ENCODE measurements at places on chromosomes 3 and 15. TPM values are rescaled to one million over a fixed set of nuclear protein-coding genes. Genes with fewer than 3 reads are reported as not detected.

GRCh38 chr3:46460051-46460450 is 4.7 kb downstream of the LTF start:
- DNase-seq: no peak

- DNase-seq: no peak
Observed at GRCh38 chr3:38001456-38002081, 11.0 kb downstream of the VILL start.

- DNase-seq: peak; percentile 81
Observed at GRCh38 chr3:5021116-5022092, 42.2 kb downstream of the BHLHE40 start.

GRCh38 chr3:78764634-78765033 is 1003.2 kb downstream of the ROBO1 start:
- DNase-seq: no peak

DNA sequence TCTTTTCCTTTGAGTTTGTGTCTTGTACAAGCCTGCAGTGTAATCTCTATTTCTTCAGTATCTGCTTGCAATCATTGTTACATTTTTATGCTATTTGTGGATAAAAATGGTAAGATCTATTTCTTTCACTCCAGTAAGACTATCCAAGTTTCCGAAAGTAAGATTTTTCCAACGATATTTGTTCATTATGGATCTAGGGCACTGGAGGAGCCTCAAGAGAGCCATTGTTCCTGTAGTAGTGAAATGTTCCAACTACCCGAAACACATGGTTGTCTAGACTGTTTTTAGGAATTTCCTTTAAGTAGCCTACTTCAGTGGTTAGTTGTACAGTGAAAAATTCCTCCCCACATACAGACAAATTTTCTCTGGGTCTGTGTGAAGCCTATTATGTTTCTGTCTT is 597.4 kb downstream of the RSL24D1 start:
- no peak for DNase-seq

Gene SLC41A3
- 20.7 TPM for total RNA-seq

Gene BNC1
- 8.5 TPM for total RNA-seq

Gene MAGEL2
- 0.74 TPM for total RNA-seq

Gene CD200
- total RNA-seq: not detected

Gene ATP6V1A
- total RNA-seq: 47.3 TPM

Gene PLS1
- total RNA-seq: 31.6 TPM

Gene LSAMP
- 17.6 TPM for total RNA-seq

Gene CHL1
- not detected for total RNA-seq

- DNase-seq: no peak
Observed at GRCh38 chr15:70670680-70671079, 92.7 kb downstream of the UACA start.

GRCh38 chr3:141915016-141915415 is 38.6 kb downstream of the ATP1B3 start:
- no peak for DNase-seq

DNA sequence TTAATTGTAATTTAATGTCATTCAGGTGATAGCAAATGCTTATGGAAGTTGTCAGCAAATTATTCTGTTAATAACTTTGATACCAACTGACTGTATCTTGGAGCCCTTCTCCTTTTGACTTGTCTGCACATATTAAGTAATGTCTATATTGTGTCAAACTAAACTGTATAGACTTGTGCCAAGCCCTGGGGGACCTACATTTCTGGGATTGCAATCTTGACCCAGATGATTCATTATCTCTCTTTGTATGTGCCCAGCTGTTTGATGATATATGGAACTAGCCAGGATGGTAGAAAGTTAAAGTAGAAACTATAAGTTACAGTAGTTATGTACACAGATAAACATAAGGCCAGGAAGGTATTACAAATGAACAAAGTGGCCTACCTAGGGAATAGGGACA is 402.8 kb upstream of the RARB start:
- DNase-seq: peak; percentile 38

Gene GOLGA8S
- not detected for total RNA-seq

- DNase-seq: no peak
Observed at GRCh38 chr3:12973827-12974226, 99.4 kb downstream of the IQSEC1 start.

DNA sequence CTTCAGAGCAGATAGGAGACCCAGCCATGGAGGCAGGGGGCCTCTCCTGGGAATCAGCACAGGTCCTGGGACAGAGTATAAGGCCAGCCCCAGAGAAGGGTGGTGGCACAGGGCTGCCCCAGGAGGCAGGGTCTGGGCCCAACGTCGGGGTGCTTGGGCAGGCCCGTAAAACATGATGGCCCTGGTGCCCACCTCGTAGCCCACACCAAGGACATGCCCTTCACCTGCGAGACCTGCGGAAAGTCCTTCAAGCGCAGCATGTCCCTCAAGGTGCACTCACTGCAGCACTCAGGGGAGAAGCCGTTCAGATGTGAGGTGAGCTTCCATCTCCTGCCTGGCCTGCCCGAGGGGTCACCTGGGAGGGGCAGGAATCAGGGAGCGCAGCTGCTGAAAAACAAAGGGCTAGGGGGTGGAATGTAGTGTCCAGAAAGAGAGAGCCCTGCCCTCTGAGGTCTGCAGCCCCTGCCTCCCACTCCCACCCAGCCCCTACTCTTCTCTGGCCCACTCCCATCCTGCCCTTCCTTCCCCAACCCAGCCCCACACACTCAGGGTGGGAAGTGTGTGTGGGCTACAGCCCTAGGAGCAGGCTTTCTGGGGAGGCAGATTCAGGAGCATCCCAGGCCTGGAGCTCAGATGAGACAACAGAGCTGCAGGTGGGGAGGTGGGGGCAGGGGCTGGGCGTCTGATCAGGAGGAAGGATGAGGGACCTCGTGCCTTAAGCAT is 9.5 kb downstream of the ZBTB47 start:
- DNase-seq: no peak

Gene ARNT2
- 8.0 TPM for total RNA-seq

DNA sequence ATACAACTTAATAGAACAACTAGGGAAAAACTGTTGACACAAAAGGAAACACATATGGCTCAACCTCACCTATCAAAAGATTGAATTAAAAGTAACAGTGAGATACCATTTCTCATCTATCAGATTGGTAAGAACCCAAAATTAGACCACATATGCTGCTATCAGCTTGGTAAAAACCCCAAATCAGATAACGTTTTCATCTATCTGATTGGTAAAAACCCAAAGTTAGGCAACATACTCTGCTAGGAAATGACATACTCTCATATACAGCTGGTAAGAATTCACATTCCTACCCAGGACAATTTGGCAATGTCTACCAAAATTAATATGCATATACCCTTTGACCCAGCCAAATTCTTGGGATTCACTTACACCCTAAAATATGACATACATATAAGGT is 26.3 kb downstream of the NRG4 start:
- DNase-seq: no peak

GRCh38 chr3:107846279-107846852 is 244.5 kb downstream of the CD47 start:
- DNase-seq: peak; percentile 74

- no peak for DNase-seq
Observed at GRCh38 chr15:50840520-50840919, 68.0 kb upstream of the AP4E1 start.

Gene ZBED2
- total RNA-seq: 1.0 TPM

- DNase-seq: no peak
Observed at GRCh38 chr15:66964111-66964738, 101.2 kb upstream of the SMAD3 start.

DNA sequence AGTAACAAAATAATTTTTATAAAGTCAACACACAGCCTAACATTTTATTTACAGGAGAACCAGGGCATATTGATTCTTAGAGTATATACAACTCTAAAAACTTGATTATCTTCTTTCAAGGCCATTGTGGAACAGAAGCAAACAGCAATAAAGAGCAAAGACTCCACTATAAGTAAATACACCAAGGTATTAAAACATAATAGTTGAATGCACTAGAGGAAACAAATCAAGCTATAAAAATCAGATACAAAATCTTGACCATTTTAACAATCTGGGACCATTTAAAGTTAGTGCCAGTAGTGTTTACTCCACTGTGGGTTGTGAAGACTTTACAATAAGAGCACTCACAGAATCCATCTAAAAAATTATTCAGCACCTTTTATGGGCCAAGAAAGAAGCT is 323.6 kb downstream of the AGBL1 start:
- DNase-seq: no peak

Gene FSTL1
- 476 TPM for total RNA-seq
